Left lung (tissue), 14 donors: ENCODE measurements at places on chromosomes 5 and 9. TPM values are rescaled to one million over a fixed set of nuclear protein-coding genes. Genes with fewer than 3 reads are reported as not detected.

DNA sequence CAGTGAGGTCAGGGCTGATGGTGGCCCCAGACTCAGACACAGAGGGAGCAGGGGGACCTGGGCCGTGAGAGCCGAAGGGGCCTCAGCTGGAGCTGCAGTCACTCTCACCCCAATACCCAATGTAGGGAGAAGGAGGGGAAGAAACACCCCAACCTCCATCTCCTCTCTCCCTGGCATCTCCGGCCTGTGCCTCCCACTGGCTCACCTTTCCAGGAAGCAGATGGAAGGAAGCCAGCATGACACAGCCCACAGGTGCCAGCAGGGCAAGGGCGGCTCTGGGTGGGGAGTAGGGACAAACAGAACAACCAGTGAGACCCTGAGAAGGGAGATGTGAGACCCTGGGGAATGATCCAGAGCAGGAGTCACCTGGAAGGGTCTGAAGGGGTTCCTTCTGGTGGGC is 3.0 kb upstream of the CRB2 start:
- no peak for DNase-seq

DNA sequence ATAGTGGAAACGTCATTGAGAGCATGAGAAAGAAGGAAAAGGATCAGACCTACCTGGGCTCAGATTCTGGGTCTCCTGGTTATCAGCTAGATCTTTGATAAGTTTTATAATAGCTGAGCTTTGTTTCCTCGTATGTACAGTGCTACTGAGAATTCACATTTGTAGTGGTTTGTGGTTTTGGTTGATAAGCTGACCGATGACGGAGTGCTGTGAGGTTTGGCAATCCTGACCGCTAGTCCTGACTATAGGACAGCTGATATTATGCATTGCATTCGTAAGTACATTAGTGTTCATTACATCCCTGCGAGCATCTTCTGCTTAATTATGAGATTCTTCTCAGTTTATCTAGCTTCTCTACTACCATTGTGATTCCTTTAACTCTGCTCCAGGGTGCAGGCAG is 190.7 kb upstream of the SLC27A6 start:
- no peak for DNase-seq

DNA sequence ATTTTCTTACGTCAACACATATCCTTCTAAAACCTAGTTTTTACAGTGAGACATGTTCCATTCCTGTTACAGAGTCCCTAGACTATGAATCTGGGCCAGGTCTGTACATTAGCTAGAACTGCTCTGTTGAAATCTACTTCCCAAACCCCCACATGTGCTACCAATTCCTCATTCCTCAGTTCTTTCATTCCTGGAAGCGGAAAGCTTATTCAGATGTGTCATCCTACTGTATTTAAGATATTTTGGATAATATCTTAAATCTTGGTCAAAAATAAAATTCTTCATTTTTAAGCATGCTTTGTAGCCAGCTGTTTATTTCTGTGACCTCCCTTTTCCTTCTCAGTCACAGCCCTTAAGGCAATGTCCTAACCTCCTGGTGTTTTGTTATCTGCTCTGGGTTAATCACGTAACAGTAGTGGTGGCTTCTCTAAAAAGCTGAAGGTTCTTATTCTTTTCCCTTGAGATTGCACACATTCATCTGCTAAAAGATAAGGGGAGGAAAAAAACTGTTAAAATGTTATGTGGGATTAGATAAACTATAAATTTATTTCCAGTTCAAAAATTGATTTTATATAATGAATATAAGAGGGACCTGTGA is 35.6 kb downstream of the GLRX start:
- DNase-seq, result no peak

DNA sequence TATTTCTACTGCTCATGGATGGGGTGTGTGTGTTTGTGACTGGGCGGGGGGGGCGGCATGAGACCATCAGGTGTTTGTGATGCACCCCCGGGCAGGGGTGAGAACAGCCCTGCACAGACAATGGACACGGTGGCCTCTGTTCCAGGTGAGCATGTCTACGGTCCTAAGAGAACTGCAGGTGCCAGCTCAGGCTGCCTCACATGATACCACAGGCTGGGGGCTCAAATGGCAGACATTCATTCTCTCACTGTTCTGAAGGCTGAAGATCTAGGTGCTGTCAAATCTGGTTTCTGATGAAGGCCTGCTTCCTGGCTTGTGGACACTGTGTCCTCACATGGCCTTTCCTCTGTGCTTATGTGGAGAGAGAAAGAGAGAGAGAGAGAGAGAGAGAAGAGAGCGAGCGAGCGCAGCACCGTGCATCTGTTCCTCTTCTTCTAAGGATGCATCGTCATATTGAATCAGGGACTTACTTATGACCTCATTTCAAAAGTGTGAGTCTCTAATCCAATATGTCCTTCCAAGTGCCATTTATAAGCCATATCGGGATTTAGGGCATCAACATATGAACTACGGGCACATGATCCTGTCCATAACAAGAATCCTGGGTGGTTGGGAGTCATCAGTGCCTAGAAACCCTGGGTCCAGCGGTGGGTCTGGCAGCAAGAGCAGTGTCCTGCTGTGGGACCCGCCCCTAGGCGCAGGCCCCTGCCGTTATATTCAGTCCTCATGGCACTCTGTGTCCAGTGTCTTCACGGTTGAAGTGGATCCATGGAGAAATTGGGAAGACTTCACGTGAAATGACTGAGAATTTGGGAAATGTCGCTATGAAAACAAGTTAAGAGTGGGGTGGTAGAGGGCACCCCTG is 42.5 kb downstream of the NXNL2 start:
- no peak for DNase-seq

GRCh38 chr5:45408067-45408466 is 288.1 kb downstream of the HCN1 start:
- no peak for DNase-seq

Gene JAKMIP2
- 11.7 TPM for polyA plus RNA-seq

Gene SELENOP
- 534 TPM for polyA plus RNA-seq

Gene HMMR
- 13.9 TPM for polyA plus RNA-seq

Gene FOXD4L3
- polyA plus RNA-seq, result 0.17 TPM

Gene SLC6A18
- polyA plus RNA-seq, result 0.18 TPM

Gene GDA
- polyA plus RNA-seq, result 0.20 TPM
